ENCODE measurements at places on chromosomes 7 and 10.

GRCh38 chr10:121592155-121592890 is 5.9 kb downstream of the FGFR2 start:
- DNase-seq: no peak

- DNase-seq: no peak
These were observed 146.1 kb upstream of the TCF7L2 start for GRCh38 chr10:112803961-112804401.

GRCh38 chr10:106765241-106765754 is 399.2 kb downstream of the SORCS1 start:
- no peak for DNase-seq

GRCh38 chr7:7504910-7505704 is 30.6 kb downstream of the COL28A1 start:
- no peak for DNase-seq

DNA sequence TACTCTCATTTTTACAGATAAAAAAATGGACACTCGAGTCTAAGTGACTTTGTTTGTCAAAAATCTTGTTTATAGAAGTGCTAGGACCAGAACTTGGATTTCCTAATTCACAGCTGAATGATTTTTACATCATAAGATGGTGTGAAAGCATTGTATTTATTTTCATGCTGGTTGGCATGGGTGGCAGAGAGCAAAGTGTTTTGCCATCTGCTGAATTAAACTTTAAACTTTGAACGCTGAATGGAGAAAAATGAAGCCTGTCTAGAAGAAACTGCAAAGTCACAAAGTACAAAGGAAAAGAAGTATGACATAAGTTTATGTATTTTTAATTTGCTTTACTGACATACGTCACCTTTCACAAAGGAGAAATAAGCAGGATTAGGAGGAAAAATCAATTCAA is 142.0 kb downstream of the NRBF2 start:
- no peak for DNase-seq

- no peak for DNase-seq
These were observed 176.9 kb upstream of the ZWINT start for GRCh38 chr10:56537984-56538383.

GRCh38 chr7:141013345-141013715 is 1.4 kb downstream of the MRPS33 start:
- no peak for DNase-seq

GRCh38 chr10:69239136-69239535 is 19.0 kb downstream of the HKDC1 start:
- no peak for DNase-seq

DNA sequence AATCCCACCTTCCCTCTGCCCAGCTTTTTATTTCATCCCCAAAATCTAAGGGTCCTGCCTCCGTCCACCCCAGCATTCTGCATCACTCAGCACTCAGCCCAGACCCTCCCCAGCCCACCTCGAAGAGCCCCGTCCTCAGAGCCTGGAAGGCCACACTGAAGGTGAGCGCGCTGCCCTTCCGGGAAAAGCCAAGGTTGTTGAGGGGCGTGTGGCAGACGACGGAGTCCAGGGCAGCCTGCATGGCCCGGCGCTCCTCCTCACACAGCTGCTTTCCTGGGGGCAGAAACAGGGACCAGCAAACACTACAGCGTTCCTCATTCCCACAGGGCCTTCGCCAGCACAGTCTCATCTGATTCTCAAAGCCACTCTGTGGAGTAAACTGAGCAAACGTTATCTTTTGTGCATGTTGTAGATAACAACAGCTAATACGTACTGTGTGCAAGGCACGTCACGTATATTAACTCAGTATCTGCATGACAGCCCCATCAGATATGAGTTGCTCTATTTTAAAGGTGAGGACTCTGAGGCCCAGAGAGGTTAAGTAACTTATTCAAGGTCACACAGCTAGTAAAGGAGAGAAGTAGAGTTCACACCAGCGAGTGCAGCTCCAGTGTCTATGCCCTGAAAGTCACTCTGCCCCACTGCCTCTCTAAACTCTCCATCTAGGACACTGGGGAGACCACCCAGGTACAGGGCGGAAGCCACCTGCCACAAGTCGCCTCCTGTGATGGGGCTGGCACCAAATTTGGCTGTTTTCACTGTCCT is 2.8 kb downstream of the TRAPPC14 start:
- no peak for DNase-seq

GRCh38 chr7:119270045-119270464 is 1002.9 kb upstream of the KCND2 start:
- DNase-seq: no peak

GRCh38 chr10:84613336-84614021 is 285.1 kb downstream of the CCSER2 start:
- DNase-seq: no peak

DNA sequence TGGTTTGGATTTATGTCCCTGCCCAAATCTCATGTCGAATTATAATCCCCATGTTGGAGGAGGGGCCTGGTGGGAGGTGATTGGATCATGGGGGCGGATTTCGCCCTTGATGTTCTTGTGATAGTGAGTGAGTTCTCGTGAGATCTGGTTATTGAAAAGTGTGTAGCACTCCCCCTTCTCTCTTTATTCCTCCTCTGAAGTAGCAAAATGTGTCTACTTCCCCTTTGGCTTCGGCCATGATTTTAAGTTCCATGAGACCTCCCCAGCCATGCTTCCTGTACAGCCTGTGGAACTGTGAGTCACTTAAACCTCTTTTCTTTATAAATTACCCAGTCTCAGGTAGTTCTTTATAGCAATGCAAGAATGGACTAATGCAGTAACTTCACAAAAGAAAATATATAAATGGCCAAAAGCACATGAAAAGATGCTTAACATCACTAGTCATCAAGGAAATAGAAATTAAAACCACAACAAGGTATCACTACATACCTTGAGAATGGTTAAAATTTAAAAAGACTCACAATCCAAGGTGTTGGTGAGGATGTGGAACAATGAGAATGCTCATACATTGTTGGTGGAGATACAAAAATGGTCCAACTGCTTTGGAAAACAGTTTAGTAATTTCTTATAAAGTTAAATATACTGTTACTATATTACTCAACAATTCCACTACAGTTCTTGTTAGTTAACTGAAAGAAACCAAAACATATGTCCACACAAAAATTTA is 218.7 kb downstream of the SNX10 start:
- no peak for DNase-seq

- no peak for DNase-seq
These were observed 631.9 kb downstream of the PARD3 start for GRCh38 chr10:34183016-34183796.

DNA sequence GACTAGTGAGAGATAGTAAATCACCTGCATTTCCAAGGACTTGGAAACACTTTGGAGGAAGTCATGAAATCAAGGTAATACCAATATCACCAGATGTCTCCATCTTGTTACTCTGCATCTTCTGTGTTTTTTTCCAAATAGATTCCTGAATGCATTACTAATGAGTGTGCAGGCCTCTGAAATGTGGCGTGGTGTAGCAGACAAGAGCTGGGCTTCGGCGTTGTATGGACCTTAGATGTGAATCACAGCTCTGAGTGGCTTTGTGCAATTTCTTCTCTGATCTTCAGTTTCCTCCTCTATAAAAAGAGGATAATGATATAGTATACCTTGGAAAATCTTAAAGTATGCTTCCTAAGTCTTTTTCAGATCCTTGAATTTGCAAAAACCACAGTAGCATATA is 9.6 kb upstream of the MYPN start:
- DNase-seq: no peak

DNA sequence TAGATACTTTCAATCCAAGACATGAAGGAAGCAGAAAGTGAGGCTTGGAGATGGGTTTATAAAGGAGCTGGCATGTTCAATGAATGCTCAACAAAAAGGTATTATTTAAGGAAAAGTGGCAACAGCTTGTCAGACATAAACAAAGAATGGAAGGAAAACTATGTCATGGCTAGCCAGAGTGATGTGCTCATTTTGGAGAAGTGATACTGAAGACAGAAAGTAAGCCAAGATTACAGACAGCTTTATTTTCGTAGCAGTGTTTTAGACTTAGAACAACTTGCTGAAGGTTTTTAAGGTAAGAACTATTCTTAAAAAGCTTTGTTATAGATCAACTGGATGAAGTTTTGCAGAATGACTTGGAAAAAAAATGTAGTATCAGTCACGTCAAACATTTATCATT is 160.5 kb upstream of the FERD3L start:
- no peak for DNase-seq

GRCh38 chr7:157674027-157674714 is 337.4 kb downstream of the DNAJB6 start:
- no peak for DNase-seq

DNA sequence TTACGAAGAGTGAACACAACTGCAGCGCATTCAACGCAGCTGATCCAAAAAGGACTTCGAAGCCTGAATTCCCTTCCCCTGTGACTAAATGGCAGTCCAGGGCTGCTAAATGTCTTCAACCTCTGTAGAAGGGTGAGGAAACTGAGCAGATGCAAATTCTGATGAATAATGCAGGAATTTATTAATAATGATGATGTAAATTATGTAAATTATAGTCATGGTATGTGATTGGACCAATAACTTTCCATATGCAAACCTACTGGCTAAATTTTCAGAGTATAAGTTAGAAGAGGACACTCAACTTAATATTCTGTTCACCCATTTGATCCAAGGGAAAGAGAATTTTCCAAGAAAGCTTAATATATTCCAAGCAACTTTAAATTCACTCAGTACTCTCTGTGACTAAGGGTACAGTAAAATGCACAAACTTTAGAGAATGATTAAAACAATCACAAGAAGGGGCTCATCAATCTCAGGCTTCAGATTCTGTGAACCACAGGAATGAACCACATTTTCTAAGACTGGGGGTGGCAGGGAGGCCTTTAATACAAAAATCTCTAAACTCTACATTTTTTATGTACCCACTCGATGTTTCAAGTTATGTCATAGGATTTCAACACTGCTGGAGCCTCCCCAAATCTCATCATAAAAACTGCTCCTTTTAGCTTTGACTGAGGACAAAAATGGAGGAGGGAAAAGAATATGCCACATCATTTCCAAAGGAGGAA is 3.5 kb downstream of the FGFR2 start:
- no peak for DNase-seq

DNA sequence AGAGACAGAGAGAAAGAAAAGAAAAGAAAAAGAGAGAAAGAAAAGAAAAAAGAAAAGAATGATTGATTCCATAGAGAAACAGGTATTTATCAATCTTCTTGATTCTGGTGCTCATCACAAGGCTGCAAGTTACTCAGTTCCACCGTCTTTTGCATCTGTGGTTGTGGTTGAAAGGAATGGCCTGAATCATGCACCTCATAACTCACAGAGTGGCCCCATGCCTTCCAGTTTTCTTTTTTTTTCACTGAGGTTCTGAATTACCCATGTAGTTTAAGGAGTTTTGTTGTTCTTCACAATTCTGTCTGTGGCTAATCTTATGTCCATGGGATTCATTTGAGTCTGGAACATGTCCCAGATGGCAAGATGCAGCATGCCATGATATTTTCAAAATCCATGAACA is 156.0 kb downstream of the ZNF33B start:
- DNase-seq: no peak

DNA sequence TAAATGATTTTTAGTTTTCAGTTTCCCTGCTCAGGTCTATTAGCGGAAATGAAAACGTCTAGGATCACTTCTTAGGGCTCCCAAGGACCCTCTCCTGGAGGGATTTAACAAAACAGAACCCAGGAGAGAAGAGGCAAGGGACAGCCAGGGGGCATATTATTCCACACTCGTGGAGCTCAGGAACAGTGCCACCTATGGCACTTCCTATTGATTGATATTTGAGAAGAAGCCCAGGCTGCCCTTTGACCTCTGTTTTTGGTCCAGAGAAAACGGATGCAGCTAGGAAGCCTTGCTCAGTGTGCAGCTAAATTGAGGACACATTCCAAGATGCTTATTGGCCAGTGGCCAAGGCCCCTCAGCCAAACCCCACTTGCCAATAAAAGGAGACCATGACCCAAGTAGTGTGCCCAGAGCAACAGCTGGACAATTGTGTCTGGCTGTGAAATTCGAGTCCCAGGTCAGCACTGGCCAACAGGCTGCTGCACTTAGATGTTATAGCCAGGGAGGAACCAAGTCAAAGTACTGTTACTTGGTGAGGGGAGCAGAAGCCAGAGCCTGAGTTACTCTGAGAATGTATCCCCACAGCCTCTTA is 24.0 kb upstream of the GPNMB start:
- no peak for DNase-seq

DNA sequence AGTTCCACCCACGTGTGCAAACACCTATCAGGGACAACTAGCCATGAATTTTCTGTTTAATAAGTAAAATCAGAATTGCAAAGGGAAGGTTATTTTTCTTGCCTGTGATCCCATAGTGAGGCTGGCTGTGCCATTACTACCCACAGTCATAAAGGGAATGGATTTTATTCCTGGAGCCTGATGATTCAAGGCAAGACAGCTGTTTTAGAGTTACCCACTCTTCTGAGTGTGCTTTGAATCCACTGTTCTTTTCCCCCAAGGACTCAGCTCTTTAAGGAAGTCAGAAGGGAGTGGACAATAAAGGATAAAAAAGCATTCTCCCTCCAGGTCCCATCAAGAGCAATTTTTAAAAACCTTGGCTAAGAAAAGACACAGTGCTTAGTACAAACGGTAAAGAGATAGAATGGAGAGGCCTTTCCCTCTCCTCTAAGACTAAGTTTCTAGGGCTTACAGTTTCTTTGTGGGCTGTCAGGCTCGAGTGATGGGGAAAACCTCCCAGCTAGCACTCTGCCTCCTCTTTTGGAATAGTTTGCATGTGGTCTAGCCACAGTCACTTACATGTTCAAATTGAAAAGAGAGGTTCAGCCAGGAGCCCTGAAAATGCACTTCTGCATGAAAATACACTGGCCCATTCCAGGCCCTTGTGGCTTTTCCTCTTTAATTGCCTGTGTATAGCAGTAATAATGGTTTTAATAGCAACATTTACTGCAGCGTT is 5.1 kb upstream of the LRRC4 start:
- no peak for DNase-seq

- DNase-seq: no peak
These were observed 182.9 kb downstream of the PTPN20 start for GRCh38 chr10:47094126-47094525.

DNA sequence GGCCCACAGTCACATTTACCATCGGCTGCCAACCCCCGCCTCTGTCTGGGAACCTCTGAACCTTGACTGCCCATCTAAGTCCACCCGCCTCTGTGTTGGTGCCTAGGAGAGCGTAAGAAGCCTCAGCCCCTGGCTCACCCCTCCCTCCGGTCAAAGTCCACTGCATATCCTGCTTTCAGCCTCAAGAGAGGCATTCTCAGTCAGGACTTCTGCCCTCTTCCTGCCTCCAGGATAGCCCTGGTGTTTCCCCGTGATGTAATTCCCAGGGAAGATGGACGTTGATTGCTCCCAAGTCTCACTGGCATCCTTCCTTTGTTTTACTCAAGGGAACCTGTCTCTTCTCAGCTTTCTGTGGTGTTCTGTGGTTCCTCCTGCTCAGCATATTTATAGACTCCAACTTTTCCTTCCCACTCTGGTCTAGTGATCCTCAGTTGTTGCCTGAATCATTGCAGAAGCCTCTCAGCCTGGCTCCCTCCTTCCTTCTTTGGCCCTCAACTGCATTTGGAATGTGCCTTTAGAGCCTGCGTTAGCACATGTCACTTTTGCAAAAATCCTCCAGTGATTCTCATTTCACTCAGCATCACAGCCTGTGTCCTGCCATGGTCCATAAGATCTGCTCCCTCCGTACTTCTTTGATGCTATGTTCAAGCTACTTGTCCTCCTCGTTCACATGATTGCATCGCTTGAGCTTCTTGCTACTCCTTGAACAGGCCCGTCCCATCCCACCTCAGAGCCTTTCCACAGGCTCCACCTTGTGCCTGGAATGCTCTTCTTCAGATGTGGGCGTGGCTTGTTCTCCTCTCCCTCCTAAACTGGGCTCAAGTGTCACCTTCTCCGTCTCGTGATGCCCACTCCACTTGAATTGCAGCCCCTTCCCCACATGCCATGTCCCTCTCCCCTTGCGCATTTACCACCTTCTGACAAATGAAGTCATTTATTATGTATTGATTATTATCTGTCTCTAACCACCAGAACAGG is 124.2 kb downstream of the PLPP4 start:
- DNase-seq: no peak

Data from effector CD8-positive, alpha-beta T cell (primary cell).